ENCODE measurements at places on chromosomes 7 and 10. TPM values are rescaled to one million over a fixed set of nuclear protein-coding genes. Genes with fewer than 3 reads are reported as not detected.
A peak's percentile ranks its signal among the peaks of the same experiment; 100 is the strongest.

Gene AMPH
- 1.1 TPM for polyA plus RNA-seq

Gene LLCFC1
- not detected for polyA plus RNA-seq

Gene TMEM139
- polyA plus RNA-seq: 0.04 TPM

Gene TMEM273
- 7.0 TPM for polyA plus RNA-seq

Gene TDRD1
- polyA plus RNA-seq: not detected

DNA sequence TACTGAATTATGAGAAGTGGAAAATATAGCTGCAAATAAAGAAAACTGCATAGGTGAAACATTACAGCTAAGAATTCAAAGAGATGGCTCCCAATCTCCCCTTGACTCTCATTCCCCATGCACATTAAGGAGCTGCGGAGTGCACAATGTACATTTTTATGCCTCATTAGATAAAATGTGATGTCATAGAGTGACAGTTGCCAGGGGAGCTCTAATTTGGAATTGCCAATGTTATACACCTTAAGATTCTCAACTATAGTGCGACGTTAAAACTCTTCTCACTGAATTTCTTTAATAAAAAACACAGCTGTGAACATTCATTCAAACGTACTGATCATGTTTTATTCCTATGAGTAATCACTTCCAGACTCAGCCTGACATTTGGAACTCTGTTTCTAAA, 386.9 kb upstream of the CELF2 start:
- H3K27ac ChIP-seq: no peak overlapping the region
- H3K4me3 ChIP-seq: no peak overlapping the region
- DNase-seq: no peak
- H3K27me3 ChIP-seq: no peaks in the 10 kb centered on the region

DNA sequence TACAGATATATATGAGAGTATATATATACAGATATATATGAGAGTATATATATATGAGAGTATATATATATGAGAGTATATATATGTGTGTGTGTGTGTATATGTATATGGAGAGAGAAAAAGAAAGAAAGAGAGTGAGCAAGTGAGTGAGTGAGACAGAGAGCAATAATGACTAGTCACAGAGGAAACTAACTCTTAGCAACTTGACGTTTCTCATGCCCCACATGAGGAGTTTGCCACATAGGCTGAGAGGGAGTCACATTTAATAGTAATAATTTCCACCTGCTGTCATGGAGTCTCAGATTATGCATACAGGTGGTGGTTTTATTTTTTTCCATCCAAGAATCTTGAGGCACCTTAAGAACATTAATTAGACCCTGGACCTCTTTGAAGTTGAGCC, 199.9 kb downstream of the GATA3 start:
- H3K27ac ChIP-seq: no peak overlapping the region
- no peaks in the 10 kb centered on the region for H3K36me3 ChIP-seq
- H3K4me1 ChIP-seq: no peaks in the 10 kb centered on the region
- DNase-seq: no peak

GRCh38 chr10:34275626-34276130, 539.4 kb downstream of the PARD3 start:
- H3K4me3 ChIP-seq: no peak overlapping the region
- no peaks in the 10 kb centered on the region for H3K36me3 ChIP-seq
- DNase-seq: no peak
- no peaks in the 10 kb centered on the region for H3K27me3 ChIP-seq
- H3K4me1 ChIP-seq: no peaks in the 10 kb centered on the region

GRCh38 chr7:68888971-68889385, 709.3 kb upstream of the AUTS2 start:
- H3K4me1 ChIP-seq: no peaks in the 10 kb centered on the region
- no peak overlapping the region for H3K4me3 ChIP-seq
- H3K36me3 ChIP-seq: no peaks in the 10 kb centered on the region
- H3K27ac ChIP-seq: no peak overlapping the region
- H3K27me3 ChIP-seq: no peaks in the 10 kb centered on the region
- no peak for DNase-seq

DNA sequence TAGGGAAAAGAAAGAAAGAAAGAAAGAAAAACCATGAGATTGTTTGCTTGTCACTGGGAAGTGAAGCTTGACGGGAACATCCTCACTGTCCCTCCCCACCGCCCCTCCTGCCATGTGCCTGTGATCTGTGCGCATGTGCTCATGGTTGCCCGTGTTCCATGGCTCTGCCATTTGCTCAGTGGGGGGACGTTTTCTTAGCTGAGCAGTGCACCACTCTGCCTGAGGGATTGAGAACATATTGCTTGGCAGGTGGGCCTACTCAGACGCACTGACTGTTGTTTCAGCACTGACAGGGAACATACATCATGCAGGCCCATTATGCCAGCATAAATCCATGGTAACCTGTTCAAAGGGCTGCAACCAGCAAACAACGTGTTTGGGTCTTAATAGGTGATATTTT, 747.9 kb upstream of the GALNT17 start:
- no peak for DNase-seq
- H3K4me1 ChIP-seq: no peaks in the 10 kb centered on the region
- H3K4me3 ChIP-seq: no peak overlapping the region
- H3K36me3 ChIP-seq: no peaks in the 10 kb centered on the region

DNA sequence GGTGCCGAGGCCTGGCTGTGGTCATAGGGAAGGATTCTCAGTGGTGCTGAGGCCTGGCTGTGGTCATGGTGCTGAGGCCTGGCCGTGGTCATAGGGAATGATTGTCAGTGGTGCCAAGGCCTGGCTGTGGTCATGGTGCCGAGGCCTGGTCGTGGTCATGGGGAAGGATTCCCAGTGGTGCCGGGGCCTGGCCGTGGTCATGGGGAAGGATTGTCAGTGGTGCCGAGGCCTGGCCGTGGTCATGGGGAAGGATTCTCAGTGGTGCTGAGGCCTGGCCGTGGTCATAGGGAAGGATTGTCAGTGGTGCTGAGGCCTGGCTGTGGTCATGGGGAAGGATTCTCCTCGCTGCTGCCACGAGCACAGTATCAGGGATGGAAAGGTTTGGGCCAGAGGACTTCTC, 327.3 kb downstream of the ADARB2 start:
- no peak overlapping the region for H3K27ac ChIP-seq
- no peak for DNase-seq
- H3K4me3 ChIP-seq: no peak overlapping the region
- no peaks in the 10 kb centered on the region for H3K27me3 ChIP-seq
- H3K36me3 ChIP-seq: no peaks in the 10 kb centered on the region

GRCh38 chr10:75430000-75430763, 1.2 kb upstream of the LRMDA start:
- no peaks in the 10 kb centered on the region for H3K4me1 ChIP-seq
- peaks cover 5% of the 10 kb centered on the region for H3K27me3 ChIP-seq
- H3K4me3 ChIP-seq: no peak overlapping the region
- peak; percentile 59 for DNase-seq
- peak overlapping the region; percentile 36 for H3K27ac ChIP-seq

GRCh38 chr10:80392250-80392649, 16.1 kb upstream of the PRXL2A start:
- H3K36me3 ChIP-seq: no peaks in the 10 kb centered on the region
- DNase-seq: no peak
- no peaks in the 10 kb centered on the region for H3K4me1 ChIP-seq

GRCh38 chr7:29920491-29920890, 69.1 kb downstream of the SCRN1 start:
- no peaks in the 10 kb centered on the region for H3K27me3 ChIP-seq
- no peaks in the 10 kb centered on the region for H3K36me3 ChIP-seq
- no peak for DNase-seq
- H3K4me1 ChIP-seq: no peaks in the 10 kb centered on the region
- no peak overlapping the region for H3K4me3 ChIP-seq
- H3K27ac ChIP-seq: no peak overlapping the region

GRCh38 chr7:84264396-84264795, 69.8 kb upstream of the SEMA3A start:
- DNase-seq: no peak
- no peak overlapping the region for H3K27ac ChIP-seq
- H3K4me1 ChIP-seq: no peaks in the 10 kb centered on the region
- no peak overlapping the region for H3K4me3 ChIP-seq
- no peaks in the 10 kb centered on the region for H3K27me3 ChIP-seq

- DNase-seq: no peak
- H3K27me3 ChIP-seq: no peaks in the 10 kb centered on the region
- no peak overlapping the region for H3K27ac ChIP-seq
- H3K36me3 ChIP-seq: peaks cover 48% of the 10 kb centered on the region
- H3K4me1 ChIP-seq: peaks cover 29% of the 10 kb centered on the region
Observed at GRCh38 chr10:113859261-113859660, 4.8 kb downstream of the NHLRC2 start.

GRCh38 chr7:107122486-107122911, 46.3 kb upstream of the HBP1 start:
- no peak for DNase-seq
- no peaks in the 10 kb centered on the region for H3K36me3 ChIP-seq
- H3K4me1 ChIP-seq: no peaks in the 10 kb centered on the region
- H3K4me3 ChIP-seq: no peak overlapping the region

DNA sequence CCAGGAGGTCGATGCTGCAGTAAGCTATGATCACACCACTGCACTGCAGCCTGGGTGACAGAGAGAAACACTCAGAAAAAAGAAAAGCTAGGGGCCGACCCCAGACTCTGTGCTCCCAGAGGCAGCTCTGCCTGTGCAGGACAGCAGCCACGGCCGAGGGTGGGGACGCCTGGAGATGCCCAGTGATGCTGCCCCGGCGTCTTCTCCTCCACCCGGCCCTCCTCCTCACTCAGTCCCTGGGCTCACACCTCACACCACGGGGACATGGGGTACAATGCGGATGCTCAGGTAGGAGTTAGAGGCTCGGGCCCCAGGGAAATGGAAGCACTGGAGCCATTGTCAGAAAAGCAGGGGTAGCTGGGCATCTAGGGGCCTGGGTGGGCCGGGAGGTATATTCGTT, 46.3 kb upstream of the ELFN1 start:
- no peak overlapping the region for H3K4me3 ChIP-seq
- H3K27ac ChIP-seq: no peak overlapping the region
- H3K36me3 ChIP-seq: no peaks in the 10 kb centered on the region
- no peaks in the 10 kb centered on the region for H3K4me1 ChIP-seq

GRCh38 chr10:44460416-44460815, 75.5 kb upstream of the CXCL12 start:
- DNase-seq: no peak
- no peaks in the 10 kb centered on the region for H3K36me3 ChIP-seq
- no peaks in the 10 kb centered on the region for H3K27me3 ChIP-seq
- no peak overlapping the region for H3K27ac ChIP-seq
- no peak overlapping the region for H3K4me3 ChIP-seq

DNA sequence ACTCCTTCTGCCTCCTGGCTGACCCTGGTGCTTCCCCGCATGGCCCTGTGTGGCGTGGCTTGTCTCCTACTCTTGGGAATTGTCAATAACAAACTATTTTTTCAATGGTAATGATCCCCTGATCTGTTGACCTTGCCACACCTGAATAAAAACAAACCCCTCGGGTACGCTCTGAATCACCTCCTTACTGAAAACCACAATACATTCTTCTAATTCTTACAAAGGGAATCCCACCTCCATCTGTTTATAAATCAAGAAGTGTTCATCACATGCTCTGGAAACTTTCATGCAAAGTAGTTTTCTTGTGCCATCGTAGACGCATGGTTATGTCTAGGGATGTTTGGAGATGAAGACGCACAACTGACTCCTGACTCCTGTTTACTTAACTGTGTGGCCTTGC, 245.8 kb downstream of the FRMD4A start:
- no peaks in the 10 kb centered on the region for H3K27me3 ChIP-seq
- no peak overlapping the region for H3K4me3 ChIP-seq
- no peaks in the 10 kb centered on the region for H3K36me3 ChIP-seq
- H3K4me1 ChIP-seq: no peaks in the 10 kb centered on the region
- no peak for DNase-seq
- no peak overlapping the region for H3K27ac ChIP-seq

GRCh38 chr10:75191821-75192568, 18.6 kb upstream of the VDAC2 start:
- peaks cover 3% of the 10 kb centered on the region for H3K4me1 ChIP-seq
- no peak overlapping the region for H3K4me3 ChIP-seq
- H3K27me3 ChIP-seq: no peaks in the 10 kb centered on the region
- DNase-seq: peak; percentile 64

DNA sequence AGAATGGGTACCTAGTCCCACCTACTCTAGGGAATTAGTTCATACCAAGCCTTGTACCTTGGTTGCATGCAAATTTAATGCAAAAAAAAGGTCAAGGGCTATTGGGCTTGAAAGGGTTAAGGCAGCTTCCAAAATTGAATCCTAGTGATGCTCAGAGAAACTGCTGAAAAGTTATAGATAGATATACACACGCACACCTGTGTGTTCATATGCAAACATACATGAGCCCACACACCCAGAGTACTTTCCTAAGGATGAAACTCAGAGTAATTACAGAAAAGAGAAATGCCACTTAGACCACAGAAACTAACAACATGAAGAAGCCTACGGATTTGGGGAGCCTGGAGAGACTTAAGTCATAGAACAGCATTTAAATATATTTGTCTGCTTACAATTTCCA, 1.5 kb downstream of the SLC25A13 start:
- H3K27ac ChIP-seq: peak overlapping the region; percentile 100
- peaks cover 42% of the 10 kb centered on the region for H3K4me1 ChIP-seq
- H3K4me3 ChIP-seq: peak overlapping the region; percentile 96
- H3K27me3 ChIP-seq: no peaks in the 10 kb centered on the region
- H3K36me3 ChIP-seq: no peaks in the 10 kb centered on the region

GRCh38 chr7:151715666-151716315, 161.1 kb downstream of the PRKAG2 start:
- peaks cover 19% of the 10 kb centered on the region for H3K4me1 ChIP-seq
- H3K27ac ChIP-seq: no peak overlapping the region
- H3K36me3 ChIP-seq: no peaks in the 10 kb centered on the region
- DNase-seq: no peak
- no peak overlapping the region for H3K4me3 ChIP-seq

GRCh38 chr10:15660990-15661389, 58.7 kb downstream of the ITGA8 start:
- H3K4me1 ChIP-seq: no peaks in the 10 kb centered on the region
- no peak overlapping the region for H3K27ac ChIP-seq
- no peaks in the 10 kb centered on the region for H3K27me3 ChIP-seq
- DNase-seq: no peak
- H3K36me3 ChIP-seq: no peaks in the 10 kb centered on the region

DNA sequence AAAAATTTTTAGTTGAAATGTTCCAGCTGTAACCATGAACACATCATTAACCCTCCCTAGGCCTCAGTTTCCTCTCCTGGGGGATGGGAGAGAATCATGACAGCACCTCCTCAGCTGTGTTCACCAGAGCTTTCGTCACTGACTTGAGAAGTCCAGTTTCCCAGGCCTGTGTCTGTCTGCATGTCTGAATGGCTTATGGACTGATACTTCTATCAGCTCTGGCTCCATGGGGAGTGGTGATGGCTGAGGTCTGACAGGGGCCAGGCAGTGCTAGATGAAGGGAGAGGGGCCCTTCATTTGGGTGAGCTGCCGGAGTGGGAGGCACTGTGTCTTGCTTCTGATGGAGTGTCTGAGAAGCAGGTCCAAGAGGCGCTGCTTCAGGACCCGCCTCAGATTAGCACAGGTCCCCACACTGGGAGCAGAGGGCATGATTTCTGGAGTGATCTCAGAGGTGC, 192.9 kb downstream of the PTPN20 start:
- H3K36me3 ChIP-seq: no peaks in the 10 kb centered on the region
- H3K27ac ChIP-seq: no peak overlapping the region
- no peaks in the 10 kb centered on the region for H3K27me3 ChIP-seq
- H3K4me3 ChIP-seq: no peak overlapping the region
- H3K4me1 ChIP-seq: no peaks in the 10 kb centered on the region
- no peak for DNase-seq

- H3K27me3 ChIP-seq: no peaks in the 10 kb centered on the region
- H3K36me3 ChIP-seq: no peaks in the 10 kb centered on the region
- no peak for DNase-seq
- no peak overlapping the region for H3K4me3 ChIP-seq
Observed at GRCh38 chr7:92158660-92159575, 20.0 kb downstream of the LRRD1 start.

GRCh38 chr7:141071260-141071854, 2.5 kb upstream of the TMEM178B start:
- H3K4me1 ChIP-seq: peaks cover 7% of the 10 kb centered on the region
- H3K4me3 ChIP-seq: peak overlapping the region; percentile 79
- peak; percentile 35 for DNase-seq
